Frontal cortex (tissue), 4 donors: ENCODE measurements at places on chromosomes 6 and 20. TPM values are rescaled to one million over a fixed set of nuclear protein-coding genes. Genes with fewer than 3 reads are reported as not detected.

- DNase-seq = no peak
Observed at GRCh38 chr6:132790450-132790849, 8.0 kb downstream of the SLC18B1 start.

GRCh38 chr6:155171109-155171746 is 92.6 kb upstream of the CLDN20 start:
- DNase-seq = no peak

GRCh38 chr20:25372584-25373336 is 17.9 kb downstream of the ABHD12 start:
- DNase-seq = no peak

DNA sequence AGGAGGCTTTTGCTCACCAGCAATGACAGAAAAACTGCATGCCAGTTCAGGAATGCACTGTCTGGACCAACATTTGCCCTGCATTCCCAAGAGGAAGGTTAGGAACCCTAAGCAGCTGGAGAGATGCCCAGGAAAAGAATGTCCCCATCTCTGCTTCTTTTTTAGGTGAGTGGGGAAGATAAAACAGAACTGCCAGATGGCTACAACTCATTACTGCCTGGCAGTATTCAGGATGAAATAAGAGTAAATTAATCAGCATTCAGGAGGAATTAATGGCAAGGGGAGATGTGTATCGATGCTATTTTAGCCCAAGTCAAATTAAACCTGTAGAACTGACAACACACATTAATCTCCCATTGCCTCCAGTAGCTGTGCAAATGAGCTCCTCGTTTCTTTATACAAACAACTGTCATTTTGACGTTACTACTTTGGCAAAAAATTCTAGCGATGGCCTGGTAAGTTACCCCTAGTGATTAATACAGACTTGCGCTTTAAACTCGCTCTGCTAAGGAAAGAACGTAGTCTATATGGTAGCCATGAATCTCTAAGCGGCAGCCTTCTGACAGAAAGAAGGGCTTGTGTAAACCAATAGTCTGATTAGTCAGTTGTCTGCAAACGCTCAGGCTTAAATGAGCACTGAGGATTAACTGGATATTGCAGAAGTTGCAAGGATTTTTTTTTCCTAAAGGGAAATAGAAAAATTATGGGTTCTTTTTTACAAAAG is 16.7 kb upstream of the SMLR1 start:
- DNase-seq = no peak

DNA sequence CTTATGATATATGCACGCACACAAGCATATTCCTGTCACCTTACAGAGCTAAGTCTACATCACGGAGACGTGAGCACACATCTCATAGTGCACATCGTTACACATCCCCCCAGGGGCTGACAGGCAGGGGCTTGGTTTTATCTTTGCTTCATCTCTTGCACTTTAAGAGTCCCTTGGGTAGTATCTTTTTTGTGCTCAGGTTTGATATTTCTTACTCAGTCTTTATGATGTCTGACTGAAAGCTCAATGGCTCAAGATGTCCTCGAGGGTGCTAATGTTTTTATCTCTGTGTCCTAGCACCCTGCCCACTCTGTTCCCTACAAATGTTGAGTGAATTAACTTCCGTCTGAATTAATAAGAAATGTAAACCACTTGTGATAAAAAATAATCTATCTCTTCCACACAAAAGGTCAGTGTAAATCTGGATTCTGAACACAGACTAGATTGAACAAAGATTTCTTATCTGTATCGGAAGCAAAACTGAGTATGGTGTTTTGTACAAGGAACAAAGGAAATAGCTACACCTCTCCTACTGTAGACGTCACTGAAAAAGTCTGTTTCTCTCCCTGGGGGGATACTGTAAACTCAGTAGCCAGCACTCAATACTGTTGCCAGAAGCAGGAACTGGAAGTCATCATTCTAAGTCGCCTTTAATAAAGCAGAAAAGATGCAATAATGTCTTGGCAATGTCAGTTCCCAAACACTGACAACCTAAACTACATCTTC is 195.1 kb downstream of the PRKN start:
- DNase-seq = no peak

GRCh38 chr6:49790341-49790740 is 3.3 kb upstream of the PGK2 start:
- DNase-seq = no peak

The SNX5 gene
- total RNA-seq = 50.5 TPM

DNA sequence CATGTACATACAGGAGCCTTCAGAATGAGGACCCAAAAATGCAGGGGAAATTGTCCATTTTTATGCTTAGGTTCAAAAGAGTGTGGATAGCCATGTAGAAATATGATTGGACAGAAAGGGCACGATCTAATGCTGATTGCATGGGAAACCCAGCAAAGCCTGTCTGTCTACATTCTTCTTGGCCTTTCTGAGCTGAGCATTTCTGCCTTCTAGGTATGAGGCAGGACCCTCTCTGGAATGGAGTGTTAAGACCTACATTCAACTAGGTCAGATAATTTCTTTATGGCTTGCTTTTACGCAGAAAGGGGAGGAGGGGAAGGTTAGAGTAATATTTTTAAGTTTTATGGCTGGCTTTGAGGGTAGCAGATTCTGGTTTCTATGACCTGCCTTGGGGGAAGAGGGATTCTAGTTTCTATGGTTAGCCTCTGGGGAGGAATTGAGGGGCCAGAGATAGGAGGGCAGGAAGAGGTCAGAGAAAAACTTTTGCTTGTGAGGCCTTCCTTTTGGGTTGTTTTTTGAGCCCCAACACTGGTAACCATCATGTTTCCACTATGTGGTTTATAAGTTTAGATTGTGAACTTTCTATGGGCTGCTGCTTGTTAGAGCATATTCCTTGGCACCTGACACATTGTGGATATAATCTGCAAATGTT is 63.5 kb downstream of the LYRM2 start:
- no peak for DNase-seq

The TFAP2D gene
- 2.9 TPM for total RNA-seq

DNA sequence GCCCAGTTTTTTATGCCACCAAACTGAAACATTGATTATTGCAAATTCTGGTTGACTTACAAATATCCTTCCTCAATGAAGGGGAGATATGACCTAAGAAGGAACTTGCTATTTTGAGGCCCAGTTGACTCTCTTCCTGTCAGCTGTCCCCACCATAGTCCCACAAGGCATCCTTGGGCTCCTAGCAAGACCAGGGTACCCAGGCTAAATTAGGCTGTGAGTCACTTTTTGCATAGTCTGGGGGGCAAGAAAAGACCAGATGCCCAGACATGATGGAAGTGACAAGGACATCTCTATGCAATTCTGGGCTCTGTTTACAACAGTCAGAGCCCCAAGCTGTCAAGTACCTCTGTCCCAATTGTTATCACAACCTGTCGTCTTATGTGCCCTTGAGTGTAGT is 31.8 kb upstream of the MAFB start:
- DNase-seq = no peak

DNA sequence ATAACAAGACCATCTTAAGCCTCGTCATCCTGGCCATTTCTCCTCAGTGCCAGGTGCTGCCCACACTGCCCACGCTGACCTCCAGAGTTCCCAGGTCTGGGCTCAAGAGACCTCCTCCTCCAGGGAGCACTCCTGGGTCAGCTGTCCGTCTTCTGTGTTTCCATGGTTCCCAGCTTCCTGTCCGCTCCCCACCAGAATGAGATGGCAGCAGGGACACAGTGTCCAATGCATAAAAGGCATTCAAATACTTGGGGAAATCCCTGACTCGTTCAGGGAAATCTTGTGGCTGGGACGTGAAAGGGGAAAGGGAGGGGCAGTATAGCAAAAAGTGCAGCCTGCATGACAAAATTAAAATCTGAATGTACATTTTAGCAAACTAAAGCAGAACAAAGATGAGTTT is 54.3 kb downstream of the SLC23A2 start:
- no peak for DNase-seq

DNA sequence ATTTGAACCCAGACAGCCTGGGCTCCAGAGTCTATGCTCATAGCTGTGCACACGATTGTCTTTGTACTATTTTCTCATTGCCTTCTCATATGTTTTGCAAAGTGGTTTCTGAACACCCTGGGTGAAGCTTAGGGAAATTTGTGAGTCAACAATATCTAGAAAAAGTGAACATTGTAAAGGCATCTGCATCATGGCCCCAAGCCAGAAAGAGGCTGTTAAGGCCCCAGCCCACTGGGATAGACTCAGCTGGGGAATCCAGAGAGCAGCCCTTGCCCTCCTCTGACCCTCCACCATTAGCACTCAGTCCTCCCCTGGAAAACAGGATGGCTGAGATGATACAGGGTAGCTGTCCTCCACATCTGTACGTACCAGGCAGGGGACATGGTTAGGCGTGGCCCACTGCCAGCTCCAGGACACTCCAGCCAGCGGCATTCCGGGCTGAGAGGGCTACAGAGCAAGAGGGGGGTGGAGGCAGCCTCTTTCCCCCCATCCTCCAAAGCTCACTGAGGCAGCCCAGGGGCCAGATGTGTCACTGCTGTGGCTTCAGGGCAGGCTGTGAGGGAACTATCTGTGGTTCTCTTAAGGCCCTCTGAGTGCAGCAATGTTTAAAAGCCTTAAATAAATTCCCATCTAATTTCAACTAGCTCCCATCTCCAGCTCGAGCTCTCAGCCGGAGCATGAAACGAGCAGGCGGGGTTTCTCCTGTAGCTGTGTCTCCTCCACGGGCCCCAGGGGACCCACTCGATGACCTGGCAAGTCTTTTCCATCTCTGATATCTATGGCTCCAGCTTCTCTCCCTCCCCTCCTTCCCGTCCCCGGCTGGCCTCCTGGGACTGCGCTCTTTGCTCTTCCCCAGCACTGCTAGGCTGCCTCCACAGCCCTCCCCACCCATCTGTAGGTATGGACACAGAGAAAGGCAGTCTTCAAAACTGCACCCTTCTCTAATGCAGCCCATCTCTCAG is 209.4 kb upstream of the LRFN2 start:
- no peak for DNase-seq

DNA sequence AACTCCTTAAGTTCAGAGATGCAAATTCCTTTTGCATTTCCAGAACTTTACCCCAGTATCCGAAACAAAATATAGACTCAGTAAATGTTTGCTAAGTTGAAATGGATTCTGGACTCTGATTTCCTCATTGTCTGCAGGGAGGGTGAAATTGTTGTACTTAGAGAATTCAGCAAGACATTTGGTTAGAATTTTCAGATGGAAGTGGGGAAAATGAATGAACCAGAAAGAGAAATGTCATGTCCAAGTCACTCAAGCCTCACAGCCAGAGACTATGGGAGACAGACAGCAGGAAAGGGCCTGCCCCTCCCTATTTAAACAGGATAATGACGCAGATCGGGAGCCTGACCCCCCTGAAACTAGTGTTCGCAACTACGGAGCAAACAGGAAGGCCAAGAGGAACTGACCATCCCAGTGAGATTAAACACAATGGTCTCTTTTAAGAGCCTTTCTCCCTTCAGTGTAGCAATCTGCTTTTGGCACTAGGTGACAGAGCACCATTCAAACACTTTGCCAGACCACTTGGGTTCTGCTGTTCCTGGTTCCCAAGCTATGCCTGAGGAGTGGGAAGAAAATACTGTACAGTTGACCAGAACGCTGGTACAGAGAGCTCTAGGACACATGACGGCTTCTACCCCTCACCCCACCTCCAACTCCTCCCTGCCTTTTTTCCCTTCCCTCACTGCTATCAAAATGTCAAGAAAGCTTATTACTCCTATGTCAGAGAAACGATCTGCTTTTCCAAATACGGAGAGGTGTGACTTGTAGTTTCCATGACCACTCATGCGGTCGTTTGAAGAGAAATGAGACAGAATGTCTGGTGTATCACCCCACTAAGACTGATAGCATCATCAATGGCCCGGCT is 13.7 kb downstream of the NEDD9 start:
- no peak for DNase-seq

The CD24 gene
- total RNA-seq = 1,434 TPM

The NNAT gene
- 367 TPM for total RNA-seq

The SEL1L2 gene
- 0.41 TPM for total RNA-seq

GRCh38 chr6:40733770-40734396 is 146.7 kb upstream of the LRFN2 start:
- no peak for DNase-seq

The TCP11 gene
- total RNA-seq = 0.41 TPM

The F13A1 gene
- 13.5 TPM for total RNA-seq

The BTBD3 gene
- 52.2 TPM for total RNA-seq

GRCh38 chr6:43186019-43186418 is 4.0 kb downstream of the CUL9 start:
- DNase-seq = no peak

DNA sequence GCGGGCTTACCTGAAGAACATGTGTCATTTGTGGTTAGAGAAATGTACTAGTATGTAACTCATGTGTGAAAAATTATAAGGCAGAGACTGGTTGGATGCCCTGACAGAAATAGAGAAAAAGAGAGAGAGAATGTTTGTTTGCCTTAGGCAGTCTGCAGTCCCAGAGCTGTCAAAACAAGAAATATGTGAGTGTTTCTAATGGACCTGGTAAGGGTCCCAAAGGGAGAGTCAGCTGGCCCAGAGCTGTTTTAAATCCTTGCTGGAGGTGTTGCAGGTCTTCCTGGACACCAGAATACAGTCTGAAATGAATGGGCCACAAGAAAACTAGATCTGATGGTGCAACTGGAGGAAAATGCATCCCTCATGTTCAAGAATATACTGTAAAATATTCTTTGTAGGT is 158.3 kb upstream of the OGFRL1 start:
- no peak for DNase-seq

DNA sequence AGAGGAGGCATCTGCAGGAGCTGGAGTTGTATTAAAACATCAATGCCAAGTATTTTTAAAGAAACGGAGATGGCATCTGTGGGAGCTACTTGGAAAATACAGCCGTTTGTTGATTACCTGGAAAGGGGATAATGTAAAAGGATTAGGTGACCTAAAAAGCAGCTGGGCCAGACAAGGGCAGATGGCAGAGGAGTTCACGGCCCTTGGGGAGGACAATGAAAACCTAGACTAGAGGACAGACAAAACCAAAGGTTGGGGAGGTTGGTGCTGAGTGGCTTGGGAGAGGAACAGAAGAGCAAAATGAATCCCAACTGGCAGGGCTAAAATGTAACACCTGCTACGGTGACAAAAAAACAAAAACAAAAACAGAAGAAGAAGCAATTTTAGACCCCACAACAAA is 260.5 kb upstream of the JARID2 start:
- no peak for DNase-seq

DNA sequence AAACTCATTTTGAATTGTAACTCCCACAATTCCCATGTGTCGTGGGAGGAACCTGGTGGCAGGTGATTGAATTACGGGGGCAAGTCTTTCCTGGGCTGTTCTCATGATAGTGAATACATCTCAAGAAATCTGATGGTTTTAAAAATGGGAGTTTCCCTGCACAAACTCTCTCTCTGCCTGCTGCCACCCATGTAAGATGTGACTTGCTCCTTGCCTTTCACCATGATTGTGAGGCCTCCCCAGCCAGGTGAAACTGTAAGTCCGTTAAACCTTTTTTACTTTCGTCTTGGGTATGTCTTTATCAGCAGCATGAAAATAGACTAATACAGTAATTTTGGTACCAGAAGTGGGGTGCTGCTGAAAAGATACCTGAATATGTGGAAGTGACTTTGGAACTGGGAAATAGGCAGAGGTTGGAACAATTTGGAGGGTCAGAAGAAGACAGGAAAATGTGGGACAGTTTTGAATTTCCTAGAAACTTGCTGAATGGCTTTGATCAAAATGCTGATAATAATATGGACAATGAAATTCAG is 41.4 kb upstream of the SAMHD1 start:
- DNase-seq = no peak
